ENCODE measurements at places on chromosomes 1 and 21.
A peak's percentile ranks its signal among the peaks of the same experiment; 100 is the strongest.

DNA sequence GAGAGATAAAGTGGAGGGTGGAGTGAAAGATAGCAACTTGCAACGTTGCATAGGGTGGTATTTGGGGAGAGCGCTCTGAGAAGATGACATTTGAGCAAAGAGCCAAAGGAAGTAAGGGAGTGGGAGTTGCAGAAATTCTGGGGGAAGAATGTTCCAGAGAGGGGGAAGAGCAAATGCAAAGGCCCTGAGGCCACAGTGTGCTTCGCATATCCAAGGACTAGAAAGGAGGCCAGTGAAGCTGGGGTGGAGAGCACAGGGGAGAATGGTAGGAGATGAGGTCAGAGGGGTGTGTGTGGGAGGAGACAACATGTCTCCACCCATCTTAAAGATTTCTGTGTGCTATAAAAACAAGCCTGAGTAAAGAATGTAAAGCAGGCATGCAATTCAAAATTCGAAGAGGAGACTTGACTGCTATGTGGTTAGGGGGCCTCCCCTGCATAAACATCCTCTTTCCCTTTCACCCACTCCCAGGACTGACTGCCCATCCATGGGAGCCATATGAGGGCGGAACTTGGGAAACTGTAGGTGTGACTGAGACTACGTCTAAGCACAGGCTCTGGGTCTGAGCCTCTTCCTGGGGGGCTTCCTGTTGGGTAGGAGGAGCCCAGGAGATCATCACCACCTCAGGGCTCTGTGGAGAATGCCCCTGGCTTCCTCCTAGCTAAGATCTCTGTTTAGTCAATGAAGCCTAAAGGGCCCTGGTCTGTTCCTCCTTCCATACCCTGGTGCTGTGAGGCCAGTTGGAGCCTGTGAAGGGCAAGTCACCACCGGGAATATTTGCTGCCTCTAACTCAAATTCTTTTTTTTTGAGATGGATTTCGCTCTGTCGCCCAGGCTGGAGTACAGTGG, 2.9 kb upstream of the CLIC4 start:
- DNase-seq = no peak

DNA sequence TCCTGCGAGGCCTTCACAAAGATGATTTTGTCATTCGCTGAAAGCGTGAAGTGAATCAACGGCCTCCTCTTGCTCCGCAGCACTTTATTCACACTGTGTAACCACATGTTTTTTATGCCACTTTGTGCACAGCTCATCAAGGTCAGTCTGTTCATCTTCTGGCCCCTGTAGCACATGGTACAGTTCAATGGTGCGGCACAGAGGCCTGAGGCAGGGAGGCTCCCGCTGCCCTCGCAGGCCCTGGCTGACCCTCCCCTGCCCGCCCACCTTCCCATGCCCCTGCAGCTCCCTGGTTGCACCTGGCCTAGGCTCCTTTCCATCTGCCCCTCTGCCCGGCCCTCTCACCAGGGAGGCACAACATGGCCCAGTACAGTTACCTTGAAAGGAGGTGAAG, 87.5 kb downstream of the CD247 start:
- DNase-seq = no peak

GRCh38 chr1:6815726-6816125, 30.5 kb downstream of the CAMTA1 start:
- DNase-seq = no peak

- no peak for DNase-seq
These were observed 1.8 kb downstream of the ESPN start for GRCh38 chr1:6426277-6426971.

GRCh38 chr1:16366722-16367257, at the start of gene SZRD1:
Gene SZRD1, plus strand, starts transcription at chr1:16367242. Its CDS starts 16 bp downstream, at chr1:16367258.
- DNase-seq = peak; percentile 76
